NCI-H1105 treated with DMSO at 0.1 percent for 48 hours (cell line): ENCODE measurements at places on chromosomes 5 and 9.

DNA sequence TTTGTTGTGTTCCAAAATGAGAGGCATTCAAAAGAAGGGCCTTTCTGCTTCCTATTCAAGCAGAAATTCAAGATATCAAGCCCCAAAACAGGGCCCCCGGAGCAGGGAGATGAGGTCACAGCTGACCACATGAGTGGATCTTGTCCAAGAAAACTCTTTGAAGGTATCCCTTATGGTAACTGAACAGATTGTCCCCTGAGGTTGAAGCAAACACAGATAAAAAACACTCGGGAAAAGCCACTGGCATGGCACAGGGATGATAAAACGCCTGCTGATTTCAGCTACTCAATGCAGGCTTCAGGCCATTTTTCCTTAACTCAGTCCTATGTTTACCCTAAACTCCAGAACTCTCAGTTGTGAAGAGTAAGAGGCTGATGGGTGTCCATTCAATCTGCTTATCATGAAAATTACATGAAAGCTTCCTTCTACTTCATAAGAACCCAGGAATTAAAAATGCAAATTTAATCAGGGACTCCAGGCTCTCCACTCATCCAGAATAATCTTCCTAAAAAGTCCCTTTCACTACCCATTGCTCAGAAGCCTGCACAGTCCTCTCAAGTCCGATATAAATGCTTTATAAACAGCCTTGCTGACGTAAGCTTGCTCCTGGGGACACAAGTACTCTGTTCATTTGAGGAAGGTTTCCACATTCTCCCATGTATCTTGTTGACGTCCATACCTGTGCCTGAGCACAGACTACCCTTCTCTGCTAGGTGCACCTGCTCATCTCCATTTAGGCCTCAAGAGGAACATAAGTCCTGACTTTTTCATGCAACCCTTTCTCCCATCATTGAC lies 35.9 kb upstream of the SLC1A3 start:
- DNase-seq = no peak

DNA sequence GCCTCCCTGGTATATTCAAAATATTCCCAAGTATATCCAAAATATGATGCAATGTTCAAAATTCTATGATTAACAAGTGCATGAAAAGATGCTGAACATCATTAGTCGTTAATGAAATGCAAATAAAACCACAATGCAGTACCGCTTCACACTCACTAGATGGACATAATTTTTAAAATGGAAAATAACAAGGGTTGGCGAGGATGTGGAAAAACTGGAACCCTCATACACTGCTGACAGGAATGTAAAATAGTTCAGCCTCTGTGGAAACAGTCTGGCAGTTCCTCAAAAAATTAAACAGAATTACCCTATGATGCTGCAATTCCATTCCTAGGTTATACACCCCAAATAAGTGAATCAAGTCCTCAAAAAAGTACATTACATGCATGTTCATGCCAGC lies 36.1 kb upstream of the MYOT start:
- no peak for DNase-seq

DNA sequence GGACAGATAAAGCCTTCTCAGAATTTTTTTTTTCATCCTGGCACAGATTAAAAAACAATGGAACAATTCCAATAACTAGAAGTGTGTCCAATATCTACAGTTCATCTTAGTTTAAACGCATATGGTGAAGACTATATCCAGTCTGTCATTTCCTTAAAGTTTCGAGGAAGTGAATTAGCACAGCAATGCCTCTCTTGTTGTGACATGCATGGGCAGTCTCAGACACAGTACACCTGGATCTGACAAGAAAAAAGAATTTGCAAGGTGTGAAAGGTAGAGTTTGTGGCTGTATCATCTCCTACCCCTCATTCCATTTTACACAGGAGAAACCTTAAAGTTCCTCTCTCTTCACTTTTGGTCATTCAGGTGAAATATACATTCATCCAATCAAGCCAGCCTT lies 100.6 kb upstream of the ADAMTS19 start:
- DNase-seq = no peak

DNA sequence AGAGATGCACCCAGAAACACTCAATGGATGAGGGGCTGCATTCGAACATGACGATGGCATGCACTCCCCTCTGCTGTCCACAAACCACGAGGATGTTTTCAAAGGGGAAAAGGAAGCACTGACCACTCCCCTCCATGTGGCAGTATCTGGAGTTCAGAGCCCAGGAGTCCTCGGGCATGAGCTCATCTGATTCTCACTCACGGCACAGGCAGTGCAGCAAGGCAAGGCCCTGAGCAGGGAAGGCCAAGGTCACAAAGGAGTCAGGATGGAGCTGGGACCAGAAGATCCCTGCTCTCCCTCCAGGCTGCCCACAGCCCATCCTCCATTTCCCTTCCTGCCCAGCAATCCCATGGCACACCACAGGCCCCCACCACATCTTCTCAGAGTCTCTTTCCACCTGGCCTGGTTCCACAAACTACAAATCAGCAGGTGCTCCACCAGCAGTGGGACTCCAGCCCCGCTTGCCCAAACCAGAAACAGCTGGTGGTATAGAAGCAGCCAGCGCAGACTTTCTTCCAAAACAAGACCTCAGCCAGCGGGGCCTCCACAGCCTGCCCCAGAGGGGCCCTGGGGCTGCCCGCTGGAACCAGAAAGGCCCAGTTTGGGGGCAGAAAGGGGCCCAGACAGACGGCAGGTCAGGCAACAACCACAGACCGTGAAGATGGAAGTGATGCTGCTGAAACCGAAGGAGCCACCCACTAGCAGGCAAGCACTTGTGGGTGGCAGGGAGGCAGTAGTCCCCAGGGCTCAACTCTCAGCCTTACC lies 12.2 kb downstream of the TNIP1 start:
- DNase-seq = no peak

- DNase-seq = no peak
These were observed 32.4 kb downstream of the GOLGA2 start for GRCh38 chr9:128243215-128244018.

GRCh38 chr5:76376866-76377230 lies 26.2 kb upstream of the IQGAP2 start:
- DNase-seq = no peak
